ENCODE measurements at places on chromosomes 7 and 10.
A peak's percentile ranks its signal among the peaks of the same experiment; 100 is the strongest.

DNA sequence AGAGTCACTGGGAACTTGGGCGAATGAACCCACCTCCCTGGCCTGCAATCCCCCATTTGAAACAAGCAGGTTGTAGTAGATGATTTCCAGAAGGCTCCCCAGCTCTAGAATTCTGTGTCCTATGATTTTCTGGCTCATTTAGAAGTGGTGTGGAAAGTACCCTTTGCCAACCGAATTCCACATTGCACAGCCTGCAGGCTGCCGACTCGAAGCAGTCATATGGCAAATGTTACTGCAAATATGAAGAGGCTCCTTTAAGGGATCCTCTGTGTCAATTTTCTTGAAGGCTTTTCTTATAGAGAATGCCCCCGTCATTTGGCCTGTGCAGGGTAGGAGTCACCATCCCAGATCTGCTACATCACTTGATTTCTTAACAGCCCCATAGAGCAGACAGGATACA, 5.6 kb downstream of the PODXL start:
- DNase-seq = no peak

GRCh38 chr7:64558323-64558705, 4.6 kb downstream of the ZNF680 start:
- no peak for DNase-seq

- DNase-seq = no peak
These were observed 21.3 kb downstream of the SSMEM1 start for GRCh38 chr7:130228840-130229502.

- DNase-seq = no peak
These were observed 209.4 kb upstream of the FOXK1 start for GRCh38 chr7:4472728-4473127.

- DNase-seq = no peak
These were observed 35.0 kb downstream of the TNS3 start for GRCh38 chr7:47546733-47547494.

DNA sequence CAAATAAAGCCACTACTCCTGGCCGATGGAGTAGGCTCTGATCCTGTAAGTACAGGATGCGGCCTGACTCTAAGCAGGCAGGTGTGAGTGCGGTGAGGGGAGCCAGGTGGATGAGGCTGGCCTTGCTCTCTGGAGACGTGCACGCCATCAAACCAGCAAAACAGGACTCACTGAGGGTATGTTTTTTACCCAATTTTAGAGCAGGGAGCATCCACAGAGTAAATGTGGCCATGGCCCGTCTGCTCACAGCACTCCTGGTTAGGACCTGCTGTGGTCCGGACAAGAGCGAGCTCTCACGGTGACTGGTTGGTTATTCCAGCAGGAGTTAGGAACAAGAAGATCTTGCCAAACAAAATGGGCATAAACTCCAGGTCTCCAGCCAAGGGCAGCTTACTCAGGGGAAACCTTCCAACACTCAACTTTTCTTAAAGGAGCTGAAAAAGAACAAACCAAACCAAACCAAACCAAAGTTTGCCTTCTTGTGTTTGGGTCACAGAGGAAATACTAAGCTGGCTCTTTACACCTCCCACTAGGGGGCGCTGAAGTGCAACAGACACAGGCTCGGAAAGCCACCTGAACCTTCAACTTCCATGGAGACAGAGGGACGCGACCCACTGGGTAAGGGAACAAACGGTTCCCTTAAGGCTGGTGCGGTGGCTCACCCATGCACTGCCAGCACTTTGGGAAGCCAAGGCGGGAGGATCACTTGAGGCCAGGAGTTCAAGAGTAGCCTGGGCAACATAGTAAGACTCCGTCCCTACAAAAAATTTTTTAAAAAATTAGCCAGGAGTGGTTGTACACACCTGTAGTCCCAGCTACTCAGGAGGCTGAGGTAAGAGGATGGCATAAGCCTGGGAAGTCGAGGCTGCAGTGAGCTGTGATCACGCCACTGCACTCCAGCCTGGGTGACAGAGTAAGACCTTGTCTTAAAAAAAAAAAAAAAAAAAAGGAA, 122.4 kb downstream of the CLEC2L start:
- peak; percentile 11 for DNase-seq

GRCh38 chr7:114959931-114960330, 38.0 kb downstream of the MDFIC start:
- DNase-seq = no peak

Data from GM04503 (cell line).